ENCODE measurements at places on chromosomes 1 and 21. TPM values are rescaled to one million over a fixed set of nuclear protein-coding genes. Genes with fewer than 3 reads are reported as not detected.

GRCh38 chr1:84704872-84705417 lies 14.7 kb upstream of the SSX2IP start:
- ATAC-seq, result no peak

GRCh38 chr1:88867743-88868521 lies 23.4 kb downstream of the GTF2B start:
- ATAC-seq, result no peak

DNA sequence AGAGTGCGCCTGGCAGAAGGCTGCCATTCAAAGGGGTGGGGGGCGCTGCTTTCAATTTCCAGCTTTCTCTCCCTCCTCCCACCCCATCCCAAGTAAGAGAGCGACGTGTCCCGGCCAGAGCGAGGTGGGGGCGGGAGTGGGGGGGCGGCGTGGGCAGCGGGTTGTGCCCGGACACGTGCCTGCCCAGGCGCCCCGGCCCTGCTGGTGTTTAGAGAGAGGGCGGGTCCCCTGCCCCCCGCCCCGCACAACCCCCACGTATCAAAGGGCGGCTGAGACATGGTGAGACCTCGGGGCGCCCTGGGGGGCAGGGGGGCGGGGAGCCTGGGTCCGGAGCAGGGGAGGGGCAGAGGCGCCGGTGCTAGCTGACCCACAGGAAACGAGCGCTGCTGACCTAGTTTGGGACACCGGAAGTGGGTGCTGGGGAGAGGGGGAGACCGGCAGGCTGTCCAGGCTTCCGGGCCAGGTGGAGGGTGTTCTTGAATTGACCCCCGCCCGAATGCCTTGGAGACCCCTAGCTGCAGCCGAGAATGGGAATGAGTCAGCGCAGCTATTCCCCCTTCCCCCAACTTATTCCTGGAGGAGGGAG lies 1.3 kb downstream of the ZBTB7B start:
- no peak for ATAC-seq

DNA sequence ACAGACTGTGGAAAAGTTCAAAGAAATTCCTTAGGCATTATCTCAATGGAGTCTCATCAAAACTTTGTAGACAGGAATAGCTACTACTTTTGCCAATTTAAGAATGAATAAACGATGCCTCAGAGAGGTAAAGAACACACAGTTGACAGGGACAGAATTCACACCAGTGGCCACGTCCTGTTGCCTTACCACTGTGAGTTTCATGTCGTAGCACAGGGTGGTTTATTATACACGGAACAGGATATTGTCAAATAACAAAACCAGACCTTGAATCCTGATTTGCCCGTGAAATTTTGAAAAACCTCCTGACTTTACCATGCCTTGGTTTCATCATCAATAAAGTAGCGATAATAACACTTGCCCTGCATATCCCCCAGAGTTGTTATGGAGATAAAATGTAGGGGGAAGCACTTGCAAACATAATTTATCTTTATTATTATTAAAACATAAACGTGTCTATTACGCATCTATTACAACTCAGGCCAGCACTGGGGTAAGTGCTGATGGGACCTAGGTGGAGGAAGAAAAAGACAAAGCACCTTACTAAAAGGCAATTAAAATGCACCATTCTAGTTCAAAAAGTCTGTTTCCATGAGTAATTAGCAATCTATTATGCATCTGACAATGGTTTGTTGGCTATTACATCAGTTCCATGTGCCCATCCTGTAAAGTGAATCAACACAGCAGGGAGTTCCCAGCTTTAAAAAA lies 408.1 kb upstream of the RUNX1 start:
- no peak for ATAC-seq

GRCh38 chr1:203035111-203036000 lies 9.1 kb downstream of the PPFIA4 start:
- no peak for ATAC-seq

DNA sequence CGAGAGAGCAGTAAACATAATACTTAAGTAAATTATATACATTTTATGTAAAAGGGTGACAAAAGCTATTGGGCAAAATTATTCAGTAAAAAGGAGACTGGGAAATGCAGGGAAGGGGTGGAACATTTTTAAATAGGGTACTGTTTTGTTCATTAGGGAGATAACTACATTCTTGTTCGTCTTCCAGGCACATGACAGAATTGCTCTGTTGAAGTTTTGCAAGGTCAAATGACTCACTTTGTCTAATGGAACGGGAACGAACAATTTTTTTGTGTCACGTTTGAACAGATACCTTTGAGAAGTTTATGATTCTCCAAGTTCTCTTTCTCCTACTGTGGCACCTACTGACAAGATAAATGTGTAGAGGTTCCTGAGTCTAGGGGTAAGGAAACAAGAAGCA lies 382.3 kb upstream of the ZRANB2 start:
- peak; percentile 58 for ATAC-seq

GRCh38 chr21:15370462-15370975 lies 305.7 kb upstream of the NRIP1 start:
- ATAC-seq, result no peak

- ATAC-seq, result no peak
Measured at GRCh38 chr1:118250232-118250631, 65.2 kb upstream of the SPAG17 start.

DNA sequence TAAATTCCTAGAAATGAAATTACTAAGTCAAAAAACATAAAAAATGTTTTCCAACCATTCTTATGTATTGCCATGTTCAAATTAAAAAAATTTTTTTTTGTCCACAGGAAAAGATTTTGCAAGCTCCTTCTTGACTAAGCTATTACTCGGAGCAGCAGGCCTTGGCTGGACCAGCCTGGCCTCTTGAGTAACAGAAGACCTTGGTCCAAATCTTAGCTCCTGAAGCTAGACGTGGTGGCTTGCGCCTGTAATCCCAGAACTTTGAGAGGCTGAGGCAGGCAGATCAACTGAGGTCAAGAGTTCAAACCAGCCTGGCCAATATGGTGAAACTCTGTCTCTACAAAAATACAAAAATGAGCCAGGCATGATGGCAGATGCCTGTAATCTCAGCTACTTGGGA lies 77.6 kb downstream of the CLSTN1 start:
- ATAC-seq, result no peak

DNA sequence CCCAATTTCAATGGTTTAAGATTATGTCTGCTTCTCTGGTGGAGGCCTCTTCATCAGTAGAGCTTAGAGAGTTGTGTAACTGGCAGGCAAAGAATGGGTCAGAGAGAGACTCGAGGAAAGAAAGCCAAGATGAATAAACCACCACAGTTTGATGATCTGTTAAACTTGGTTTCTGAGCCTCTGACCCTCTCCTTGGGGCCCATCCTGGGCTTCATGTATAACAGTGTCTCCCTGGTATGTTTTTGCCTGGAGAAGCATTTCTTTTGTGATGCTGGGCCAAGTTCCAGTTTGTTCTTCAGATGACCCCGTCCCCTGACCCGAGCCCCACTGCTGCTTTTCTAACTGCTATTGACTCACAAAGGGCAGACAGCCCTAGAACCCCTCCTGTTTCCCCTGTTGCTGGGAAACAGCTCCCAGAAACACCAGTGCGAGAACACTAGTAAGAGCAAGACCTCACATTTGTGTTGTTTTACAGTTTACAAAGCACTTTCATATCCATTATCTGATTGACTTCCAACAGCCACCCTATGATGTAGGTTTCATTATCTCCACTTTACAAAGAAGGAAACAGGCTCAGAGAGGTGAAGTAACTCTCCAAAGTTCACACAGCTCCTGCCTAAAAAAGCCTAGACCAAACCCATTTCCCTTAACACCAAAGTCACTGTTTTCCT lies 9.0 kb downstream of the CD2 start:
- no peak for ATAC-seq

DNA sequence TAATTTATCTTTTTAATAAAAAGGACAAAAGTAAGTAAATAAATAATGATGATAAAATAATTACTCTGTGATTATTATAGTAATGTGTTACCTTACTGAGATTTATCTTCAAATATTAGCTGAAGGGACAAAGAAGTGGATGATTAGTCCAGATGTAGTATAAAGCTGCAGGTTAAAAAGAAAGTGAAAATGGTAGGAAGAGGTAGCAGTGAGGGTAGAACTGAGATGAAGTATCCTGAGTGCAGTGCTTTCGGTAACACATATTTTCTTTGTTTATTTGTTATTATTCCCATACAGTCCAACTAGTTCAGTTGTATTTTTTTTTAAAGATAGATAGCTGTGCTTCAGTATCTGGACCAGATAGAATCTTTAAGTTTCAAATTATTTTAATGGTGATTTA lies 1203.5 kb downstream of the NCAM2 start:
- ATAC-seq, result no peak

DNA sequence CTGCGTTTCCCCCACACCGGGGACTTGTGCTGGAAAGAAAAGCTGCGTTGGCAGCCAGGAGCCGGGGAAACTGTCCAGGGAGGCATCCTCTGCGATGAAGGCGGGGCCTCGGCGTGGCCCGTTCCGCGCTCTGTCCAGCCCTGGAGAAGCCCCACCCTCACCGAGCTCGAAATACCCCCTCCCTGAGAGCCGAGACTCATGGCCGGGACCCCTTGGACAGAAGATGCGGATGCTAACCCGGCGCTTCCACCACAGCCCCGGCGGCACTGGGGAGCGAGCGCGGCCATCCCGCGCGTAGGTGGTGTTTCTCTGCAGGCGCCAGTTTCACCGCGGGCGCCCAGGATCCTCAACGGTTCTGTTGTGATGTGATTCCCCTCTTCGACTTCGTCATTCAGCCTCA lies 31.6 kb downstream of the PDE9A start:
- ATAC-seq, result no peak

- peak; percentile 39 for ATAC-seq
Measured at GRCh38 chr21:35637431-35637830, 422.9 kb downstream of the SETD4 start.

DNA sequence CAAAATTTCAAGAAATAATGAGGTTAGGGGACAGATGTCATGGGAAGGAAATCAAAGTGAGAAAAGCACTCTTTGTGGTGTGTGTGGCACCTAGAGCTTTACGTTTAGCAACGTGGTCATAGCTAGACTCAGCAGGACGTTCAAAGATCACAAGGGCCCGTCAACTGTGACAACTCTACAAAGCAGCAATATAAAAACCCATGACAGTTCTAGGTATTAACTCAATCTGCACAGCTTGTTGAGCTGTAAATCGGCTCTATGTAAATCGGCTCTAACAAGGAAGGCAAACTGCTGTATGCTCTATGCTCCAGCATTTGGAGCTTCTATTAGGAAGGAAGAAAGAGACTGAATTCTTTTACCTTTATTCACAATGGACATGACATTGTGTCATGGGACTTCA lies 64.8 kb downstream of the TP53BP2 start:
- no peak for ATAC-seq

GRCh38 chr1:157700732-157701131 lies at the start of gene FCRL3:
Gene FCRL3, minus strand, starts transcription at chr1:157700769. Its CDS starts 280 bp downstream, at chr1:157700489.
- no peak for ATAC-seq

- no peak for ATAC-seq
Measured at GRCh38 chr1:155809088-155809487, 47.9 kb downstream of the GON4L start.

The PRMT2 gene
- total RNA-seq, result 175 TPM

The OR2T12 gene
- total RNA-seq, result not detected

The AK4 gene
- total RNA-seq, result 39.6 TPM

The FUBP1 gene
- total RNA-seq, result 46.9 TPM

The SYT6 gene
- not detected for total RNA-seq

The SPRR3 gene
- 5.9 TPM for total RNA-seq

The DFFB gene
- 7.7 TPM for total RNA-seq

The CGN gene
- 0.16 TPM for total RNA-seq

The TRIM62 gene
- 9.0 TPM for total RNA-seq

The CRABP2 gene
- total RNA-seq, result 7.2 TPM

The UBXN10 gene
- 19.5 TPM for total RNA-seq

The LAPTM5 gene
- 75.4 TPM for total RNA-seq
